ENCODE measurements at places on chromosomes 2 and 18. TPM values are rescaled to one million over a fixed set of nuclear protein-coding genes. Genes with fewer than 3 reads are reported as not detected.

The GPD2 gene
- polyA plus RNA-seq, result 22.7 TPM

The KIF1A gene
- polyA plus RNA-seq, result 9.8 TPM

DNA sequence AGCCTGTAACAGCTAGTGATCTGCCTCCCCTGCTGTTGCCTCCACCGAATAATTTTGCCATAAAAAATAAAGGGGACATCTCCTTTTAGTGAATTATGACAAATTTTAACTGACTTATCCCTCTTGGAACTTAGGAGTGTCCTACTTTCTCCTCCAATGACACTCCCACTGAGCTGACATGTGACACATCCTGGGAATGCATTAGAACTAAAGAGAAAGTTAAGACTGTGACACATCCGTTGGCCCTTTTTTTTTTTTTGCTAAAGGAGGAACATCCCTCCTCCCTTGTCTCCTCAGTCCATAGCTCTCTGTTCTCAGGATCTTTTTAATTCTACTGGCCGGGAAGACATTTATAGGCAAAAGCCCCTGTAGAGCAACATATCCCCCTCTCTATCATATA is 268.2 kb downstream of the NRXN1 start:
- DNase-seq, result no peak

DNA sequence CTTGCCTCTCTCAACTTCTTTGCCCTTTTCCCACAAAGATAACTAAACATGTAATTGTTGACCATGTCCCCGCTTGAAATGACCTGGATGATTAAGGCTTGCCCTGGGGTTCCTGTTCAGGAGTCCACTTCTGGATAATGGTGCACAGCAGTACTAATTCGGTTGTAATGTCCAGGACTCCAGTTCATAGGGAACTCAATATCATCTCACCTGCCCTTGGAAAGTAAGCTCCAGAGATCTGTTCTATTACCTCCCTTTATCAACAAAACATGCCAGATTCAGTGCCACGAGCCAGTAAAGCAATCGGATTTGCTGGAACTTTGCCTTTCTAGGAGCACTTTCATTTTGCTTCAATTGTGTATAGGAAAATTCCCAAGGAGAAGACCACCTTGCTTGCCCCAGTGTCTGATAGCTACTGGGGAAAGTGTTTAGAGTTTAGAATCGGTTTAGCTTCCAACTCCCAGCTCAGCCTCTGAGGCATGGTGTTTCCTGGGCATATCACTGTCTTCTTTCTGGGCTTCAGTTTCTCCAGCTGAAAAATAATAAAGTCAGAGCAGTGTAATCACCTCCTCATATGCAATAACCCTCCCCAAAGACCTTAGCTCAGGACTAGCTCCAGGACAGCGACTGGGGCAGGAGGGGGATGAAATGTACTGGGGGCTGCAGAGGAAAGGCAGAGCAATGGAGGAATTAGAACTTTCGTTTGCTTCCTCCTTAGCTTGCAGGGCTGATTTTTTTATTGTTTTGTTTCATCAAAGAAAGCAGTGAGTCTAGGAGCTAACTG is 162.6 kb upstream of the CYRIA start:
- no peak for DNase-seq

GRCh38 chr2:173982918-173983317 is 17.7 kb upstream of the SP3 start:
- no peak for DNase-seq

DNA sequence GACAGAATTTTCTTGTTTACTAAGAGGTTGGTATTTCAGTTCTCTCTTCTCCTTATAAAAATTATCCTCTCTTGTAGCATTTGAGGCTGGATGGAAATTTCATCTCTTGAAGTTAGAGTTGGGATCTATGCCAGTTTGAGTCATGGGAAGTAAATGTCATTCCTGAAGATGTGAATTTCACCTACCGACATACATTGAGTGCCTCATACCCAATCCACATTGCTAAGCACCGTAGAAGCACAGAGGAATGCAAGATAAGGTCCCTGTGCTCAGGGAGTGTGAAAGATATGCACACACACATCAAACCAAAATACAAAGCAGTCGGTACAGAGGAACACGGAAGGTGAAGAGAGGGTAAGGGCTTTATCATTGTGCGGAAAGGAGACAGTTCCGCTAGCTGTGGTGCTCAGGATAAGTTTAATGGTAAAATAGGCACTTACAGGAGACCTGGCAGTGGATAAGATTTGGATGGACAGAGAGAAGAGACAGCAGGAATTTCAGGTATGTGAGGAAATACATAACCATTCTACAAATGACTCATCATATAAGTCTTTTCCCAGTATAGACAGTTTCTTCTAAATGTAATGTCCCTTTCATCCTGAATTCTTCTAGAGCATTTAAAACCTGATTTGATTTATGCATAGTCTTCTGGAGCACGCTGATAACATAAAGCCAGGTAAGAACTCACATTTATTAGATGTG is 205.3 kb upstream of the ST6GAL2 start:
- DNase-seq, result no peak
